Fibroblast of lung (primary cell): ENCODE measurements at places on chromosomes 13 and 19. TPM values are rescaled to one million over a fixed set of nuclear protein-coding genes. Genes with fewer than 3 reads are reported as not detected.

- peak; percentile 34 for DNase-seq
Observed at GRCh38 chr19:38394488-38394887, 6.0 kb downstream of the SPRED3 start.

- DNase-seq: peak; percentile 10
Observed at GRCh38 chr13:95833719-95834118, 156.8 kb downstream of the DNAJC3 start.

DNA sequence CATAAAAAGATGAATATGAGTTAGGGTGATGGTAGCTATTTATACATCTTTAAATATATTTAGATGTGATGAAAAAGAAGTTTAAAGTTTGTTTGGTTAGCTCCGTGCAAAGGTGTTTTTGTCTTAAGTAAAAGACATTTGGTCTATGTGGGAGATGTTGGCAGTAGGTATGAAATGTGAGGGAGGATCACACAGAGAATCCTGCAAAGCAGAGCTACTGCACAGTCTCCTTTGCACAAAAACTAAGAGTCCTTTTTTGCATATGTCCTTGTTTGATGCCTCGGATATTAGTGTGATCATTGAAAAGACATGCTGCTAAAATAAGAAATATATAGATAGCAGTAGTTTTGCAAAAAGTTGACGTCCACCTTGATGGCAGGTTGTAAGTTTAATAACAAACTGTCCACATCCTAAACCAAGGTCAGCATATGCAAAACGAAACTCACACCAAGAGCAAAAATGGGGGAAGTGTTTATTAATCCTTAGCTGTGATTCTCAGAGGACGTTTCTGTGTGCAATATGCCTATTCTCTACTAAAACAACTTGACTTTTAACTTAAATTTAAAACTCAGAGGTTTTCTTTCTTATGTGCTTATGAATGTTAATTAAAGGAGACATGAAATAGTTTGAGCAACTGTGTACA lies 870.1 kb downstream of the PCDH9 start:
- DNase-seq: no peak

The ZNF345 gene
- total RNA-seq: 2.8 and 3.9 TPM in 2 replicates

The KASH5 gene
- total RNA-seq: not detected in 2 replicates

GRCh38 chr19:56751078-56751489 lies 79.5 kb upstream of the ZNF835 start:
- DNase-seq: no peak

The ADAT3 gene
- total RNA-seq: 1.5 and 1.7 TPM in 2 replicates

DNA sequence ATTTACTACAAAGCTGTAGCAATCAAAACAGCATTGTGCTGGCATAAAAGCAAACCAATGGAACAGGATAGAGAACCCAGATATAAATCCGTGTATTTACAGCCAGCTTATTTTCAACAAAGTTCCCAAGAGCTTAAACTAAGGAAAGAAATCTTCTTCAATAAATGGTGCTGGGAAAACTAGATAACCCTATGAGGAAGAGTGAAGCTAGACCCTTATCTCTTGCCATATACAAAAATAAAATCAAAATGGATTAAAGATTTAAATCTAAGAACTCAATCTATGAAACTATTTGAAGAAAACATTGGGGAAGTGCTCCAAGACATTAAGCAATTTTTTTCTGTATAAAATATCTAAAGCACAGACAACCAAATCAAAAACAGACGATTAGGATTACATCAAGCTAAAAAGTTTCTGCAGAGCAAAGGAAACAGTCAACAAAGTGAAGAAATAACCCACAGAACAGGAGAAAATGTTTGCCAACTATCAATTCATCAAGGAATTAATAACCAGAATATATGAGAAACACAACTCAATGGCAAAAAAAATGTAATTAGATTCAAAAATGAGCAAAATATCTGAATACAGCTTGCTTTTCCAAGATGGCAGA lies 480.7 kb downstream of the LMO7 start:
- DNase-seq: no peak

GRCh38 chr19:31347828-31348392 lies 1.3 kb downstream of the TSHZ3 start:
- DNase-seq: peak; percentile 66

The RASL11A gene
- total RNA-seq: 73.5 and 82.2 TPM in 2 replicates

GRCh38 chr13:66210677-66211076 lies 1019.5 kb downstream of the PCDH9 start:
- DNase-seq: peak; percentile 87

DNA sequence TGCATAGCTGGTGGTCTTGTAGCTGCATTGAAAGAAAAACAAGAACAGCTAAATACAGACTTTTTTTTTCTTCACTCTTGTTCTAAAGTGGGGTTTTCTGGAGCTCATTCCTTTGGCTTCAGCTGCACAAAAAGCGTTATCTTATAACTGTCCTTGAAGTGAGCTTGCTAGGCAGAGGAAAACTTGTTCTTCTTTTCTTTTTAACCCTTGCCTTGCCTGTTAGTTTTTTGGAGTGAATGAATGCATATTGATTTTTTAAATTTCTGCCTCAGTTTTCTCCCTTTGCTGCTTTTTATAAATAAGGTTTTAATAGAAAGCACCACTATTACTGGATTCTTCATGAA lies 1.5 kb downstream of the ZNF765 start:
- no peak for DNase-seq

GRCh38 chr13:100892981-100893380 lies 218.4 kb upstream of the TMTC4 start:
- no peak for DNase-seq

- DNase-seq: peak; percentile 51
Observed at GRCh38 chr13:29402166-29402636, 193.3 kb downstream of the SLC7A1 start.

DNA sequence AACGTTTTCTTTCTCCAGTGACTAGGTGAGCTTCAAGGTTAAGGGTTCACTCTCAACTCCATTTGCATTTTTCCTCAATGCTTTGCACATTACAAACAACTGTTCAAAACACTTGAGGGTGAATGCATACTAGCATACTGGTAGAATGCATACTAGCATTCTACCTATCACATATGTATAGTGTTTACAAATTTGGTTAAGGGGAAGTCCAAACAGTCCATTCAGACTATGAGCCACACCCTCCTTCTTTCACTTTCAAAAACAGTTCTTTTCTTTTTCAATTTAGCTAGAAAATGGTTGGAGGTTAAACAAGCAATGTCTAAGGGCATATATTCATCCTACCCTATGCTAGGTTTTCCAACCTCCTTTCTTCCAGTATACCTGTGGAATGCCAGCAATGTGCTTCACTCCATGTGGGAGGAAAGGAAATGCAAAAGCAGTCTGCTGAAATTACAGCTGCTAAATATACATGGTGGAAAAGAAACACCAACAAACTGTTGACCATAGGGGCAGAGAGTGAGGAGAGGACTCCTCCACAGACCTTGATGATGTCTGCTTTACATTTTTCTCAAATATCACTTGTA lies 102.6 kb downstream of the DOCK9 start:
- no peak for DNase-seq
